T-helper 1 cell (primary cell): ENCODE measurements at places on chromosomes 5 and 9.

GRCh38 chr5:56607074-56607473, 208.3 kb upstream of the MAP3K1 start:
- no peak for DNase-seq

DNA sequence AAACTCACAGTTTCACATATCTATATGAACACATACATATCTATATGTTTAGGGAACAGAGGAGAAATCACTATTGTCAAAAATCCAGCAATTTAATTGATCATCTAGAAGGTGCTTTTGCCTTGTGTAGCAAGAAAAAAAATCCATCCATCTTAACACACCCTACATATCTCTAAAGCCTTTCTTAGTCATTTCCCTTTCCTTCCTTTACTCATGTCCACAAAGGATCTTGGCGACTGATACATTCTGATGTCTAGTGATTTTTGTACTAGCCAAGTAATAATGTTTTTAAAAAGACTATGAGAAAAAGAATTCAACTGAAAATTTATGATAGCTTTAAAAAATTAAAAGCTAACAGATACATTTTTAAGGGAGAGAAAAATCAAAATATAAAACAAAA, 22.5 kb downstream of the ZDHHC21 start:
- DNase-seq, result no peak

- DNase-seq, result no peak
These were observed 40.3 kb upstream of the SLC12A7 start for GRCh38 chr5:1152156-1152555.

GRCh38 chr9:3887786-3888496, 362.1 kb upstream of the RFX3 start:
- no peak for DNase-seq

DNA sequence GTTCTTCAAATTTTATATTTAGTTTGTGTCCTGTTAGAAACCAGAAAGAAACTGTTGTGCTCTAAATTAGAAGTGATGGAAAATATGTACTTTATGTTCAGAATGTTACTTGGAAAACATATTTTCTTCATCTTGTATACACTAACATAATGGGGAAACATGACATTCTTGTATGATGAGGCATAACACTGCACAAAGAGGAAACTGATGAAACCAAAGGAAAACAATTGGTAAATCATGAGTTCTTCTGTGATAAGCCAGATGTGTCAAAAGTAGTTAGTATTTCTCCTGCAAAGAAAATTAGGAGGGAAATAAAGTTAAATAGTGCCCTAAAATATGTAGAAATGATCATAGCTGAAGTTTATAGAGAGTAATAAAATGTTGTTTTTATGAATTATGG, 111.1 kb upstream of the FBN2 start:
- DNase-seq, result no peak

- DNase-seq, result no peak
These were observed 80.3 kb downstream of the EPB41L4A start for GRCh38 chr5:112338681-112339337.

DNA sequence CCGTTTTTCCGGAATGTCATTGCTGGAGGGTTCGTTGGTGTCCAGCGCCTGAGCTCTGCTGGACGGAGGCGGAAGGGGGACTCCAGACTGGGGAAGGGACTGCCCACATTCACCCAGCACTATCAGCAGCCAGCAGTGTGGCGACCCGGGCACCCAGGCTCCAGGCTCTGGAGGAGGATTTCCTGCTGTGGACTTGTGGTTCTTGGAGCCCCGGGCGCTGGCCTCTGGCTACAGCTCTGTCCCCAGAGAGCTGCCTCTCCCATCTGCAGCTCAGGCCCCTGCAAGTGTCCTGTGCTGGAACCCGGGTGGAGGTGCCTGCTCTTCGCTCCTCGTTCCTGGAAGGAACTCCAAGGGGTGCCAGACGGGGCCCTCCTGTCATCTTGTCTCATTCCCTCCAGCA, 152.6 kb downstream of the RGS3 start:
- DNase-seq, result no peak

DNA sequence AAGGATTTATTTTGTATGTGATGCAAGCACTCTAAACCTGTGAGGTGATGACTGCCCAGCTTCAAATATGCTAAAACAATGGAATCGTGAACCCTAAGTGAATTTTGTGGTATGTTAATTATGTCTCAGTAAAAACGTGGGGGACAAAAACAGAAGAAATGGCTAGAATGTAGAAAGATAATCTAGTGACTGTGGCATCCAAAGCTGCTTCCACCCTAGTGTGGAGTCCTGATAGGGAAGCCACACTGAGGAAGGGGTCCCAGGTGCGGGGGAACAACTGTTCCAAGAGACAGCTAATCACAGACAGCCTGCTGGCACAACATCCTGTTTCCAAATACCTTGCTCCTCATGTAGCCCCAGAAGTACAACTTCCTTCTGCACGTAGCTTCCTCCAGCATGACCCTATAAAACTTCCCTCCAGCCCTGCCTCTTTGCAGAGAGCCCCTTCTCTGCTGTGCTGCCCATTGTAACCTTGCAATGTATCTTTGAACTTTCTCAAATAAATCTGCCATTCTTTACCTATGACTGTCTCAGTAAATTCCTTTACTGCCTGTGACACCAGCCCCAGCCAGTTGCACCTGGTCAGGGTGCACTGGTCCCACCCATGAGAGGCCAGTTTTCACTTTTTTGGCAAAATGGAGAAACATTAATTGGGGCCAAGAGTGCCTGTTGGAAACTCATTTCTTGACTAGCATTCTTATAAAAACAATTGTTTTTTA, 4.9 kb downstream of the GMCL2 start:
- no peak for DNase-seq

- no peak for DNase-seq
These were observed 3.1 kb upstream of the STC2 start for GRCh38 chr5:173331287-173331686.

- peak; percentile 19 for DNase-seq
These were observed 459.5 kb upstream of the PTGER4 start for GRCh38 chr5:40220260-40220659.

- DNase-seq, result no peak
These were observed 547.5 kb downstream of the ELAVL2 start for GRCh38 chr9:23278561-23278960.

DNA sequence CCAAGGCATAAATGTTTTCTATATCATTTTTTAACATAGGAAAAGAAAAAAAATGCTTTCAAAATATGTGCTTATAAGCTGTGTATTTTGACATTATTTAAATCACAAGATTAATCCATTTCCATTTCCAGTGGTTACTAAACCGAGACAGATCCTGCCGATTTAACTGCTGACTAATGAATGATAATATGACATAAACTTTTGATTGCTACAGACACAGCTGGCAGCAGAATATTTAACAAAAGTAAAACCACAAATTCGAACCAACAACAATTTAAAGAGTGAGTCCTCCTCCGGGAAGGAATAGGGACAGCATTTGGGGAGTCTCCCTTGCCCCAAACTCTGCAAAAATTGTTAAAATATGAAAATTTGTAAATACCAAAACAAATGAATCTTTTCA, 401.3 kb upstream of the DAB2 start:
- DNase-seq, result no peak

GRCh38 chr9:110659891-110660541, 8.6 kb upstream of the MUSK start:
- DNase-seq, result no peak

DNA sequence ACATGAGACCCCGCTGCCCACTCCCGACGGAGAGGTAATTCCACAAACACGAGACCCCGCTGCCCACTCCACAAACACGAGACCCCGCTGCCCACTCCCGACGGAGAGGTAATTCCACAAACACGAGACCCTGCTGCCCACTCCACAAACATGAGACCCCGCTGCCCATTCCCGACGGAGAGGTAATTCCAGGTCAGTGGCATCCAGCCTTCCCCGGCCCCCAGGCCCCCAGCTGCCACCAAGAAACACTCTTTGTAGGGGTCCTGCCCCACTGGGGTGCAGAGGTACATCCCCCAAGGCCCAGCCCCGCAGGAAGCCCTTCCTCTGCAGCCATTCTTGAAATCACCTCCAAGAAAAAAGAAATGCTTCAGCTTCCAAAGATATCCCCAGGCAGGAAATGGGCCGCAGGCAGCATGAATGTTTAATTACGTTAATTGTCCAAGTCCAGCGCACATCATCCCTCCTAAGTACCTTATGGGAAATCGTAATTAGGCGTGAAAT, 115.9 kb downstream of the ADAMTS2 start:
- DNase-seq, result no peak

- DNase-seq, result no peak
These were observed 37.4 kb downstream of the WWC1 start for GRCh38 chr5:168328814-168329213.
